CD4-positive, alpha-beta T cell treated with Interleukin-17A for 1 hour (primary cell): ENCODE measurements at places on chromosomes 2 and 18.

GRCh38 chr2:48189552-48190228, 283.4 kb upstream of the FBXO11 start:
- no peak for DNase-seq

GRCh38 chr2:84285056-84285747, 173.9 kb downstream of the SUCLG1 start:
- DNase-seq, result no peak

GRCh38 chr2:9373047-9373446, 50.3 kb downstream of the ITGB1BP1 start:
- DNase-seq, result no peak

GRCh38 chr2:43774617-43775016, 778 bp downstream of the DYNC2LI1 start:
- DNase-seq, result no peak

- no peak for DNase-seq
These were observed 18.7 kb downstream of the SMIM21 start for GRCh38 chr18:75408554-75409506.

DNA sequence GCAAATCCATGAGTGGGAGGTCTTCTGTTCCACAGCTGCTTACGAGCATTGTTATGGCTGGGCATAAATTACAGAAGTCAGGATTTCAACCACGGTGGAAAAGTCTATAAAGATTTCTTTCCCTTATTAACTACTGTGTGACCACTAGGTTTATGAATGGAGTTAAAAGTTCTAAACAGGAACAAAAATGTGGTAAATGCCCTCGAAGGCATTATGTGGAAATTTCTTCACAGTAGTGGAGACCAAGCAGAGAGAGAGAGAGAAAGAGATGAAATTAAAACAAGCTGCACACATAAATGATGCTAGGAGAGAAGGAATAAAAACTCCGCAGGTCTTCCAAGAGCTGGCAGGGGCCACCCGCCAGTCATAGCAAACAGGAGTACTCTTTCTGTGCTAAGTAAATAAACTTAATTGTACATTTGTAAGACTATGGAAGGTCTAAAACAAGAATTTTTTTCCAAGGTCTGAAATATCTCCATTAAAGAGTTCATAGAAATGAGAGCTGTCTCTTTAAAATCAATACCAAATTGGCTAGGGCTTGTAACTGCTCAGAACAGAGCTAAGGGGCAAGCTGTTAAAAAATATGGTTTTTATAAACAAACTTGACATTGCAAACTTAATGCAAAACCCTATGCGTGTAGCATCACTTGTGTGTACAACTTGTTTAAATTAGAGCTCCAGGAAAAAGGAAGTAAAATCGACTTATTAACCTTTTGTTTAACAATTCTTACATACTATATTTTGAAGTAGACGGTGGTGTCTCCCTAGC, 438.2 kb downstream of the MEIS1 start:
- DNase-seq, result no peak

DNA sequence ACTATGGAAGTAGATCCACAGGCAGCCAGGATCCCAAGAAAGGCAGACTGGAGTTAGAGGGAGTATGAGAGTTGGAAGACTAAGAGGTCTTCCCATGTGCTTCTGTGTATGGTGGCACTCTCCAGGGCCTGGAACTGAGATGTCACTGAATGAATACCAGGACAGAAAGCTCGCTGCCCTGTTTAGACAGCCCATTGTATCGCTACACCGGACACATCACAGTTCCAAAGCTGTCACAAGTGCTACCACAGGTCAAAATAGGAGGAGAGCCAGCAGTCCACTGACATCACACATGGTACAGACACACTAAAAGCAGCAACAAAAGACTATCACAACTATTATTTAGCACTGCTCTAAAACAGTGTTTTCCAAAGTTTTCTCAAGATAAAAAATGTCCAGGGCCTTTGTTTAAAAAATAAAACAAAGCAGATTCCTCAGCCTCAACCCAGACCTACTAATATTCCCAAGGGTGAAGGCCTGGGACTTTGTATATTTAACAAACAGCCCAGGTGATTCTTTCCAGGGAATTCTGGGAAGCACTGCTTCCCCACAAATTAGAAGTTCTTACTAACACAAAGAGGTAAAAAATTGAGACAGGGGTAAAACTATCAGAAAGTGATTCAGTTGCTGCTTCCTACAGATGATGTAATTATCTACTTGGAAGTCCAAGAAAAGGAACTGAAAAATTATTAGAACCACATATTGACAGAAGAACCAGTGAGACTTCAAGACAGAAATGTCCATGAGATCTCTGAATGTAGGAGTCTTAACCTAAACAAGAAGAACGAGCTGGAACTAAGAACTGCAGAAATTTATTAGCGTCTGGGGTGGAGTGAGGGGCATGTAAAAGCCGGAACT, 116.0 kb downstream of the DTNB start:
- DNase-seq, result no peak

DNA sequence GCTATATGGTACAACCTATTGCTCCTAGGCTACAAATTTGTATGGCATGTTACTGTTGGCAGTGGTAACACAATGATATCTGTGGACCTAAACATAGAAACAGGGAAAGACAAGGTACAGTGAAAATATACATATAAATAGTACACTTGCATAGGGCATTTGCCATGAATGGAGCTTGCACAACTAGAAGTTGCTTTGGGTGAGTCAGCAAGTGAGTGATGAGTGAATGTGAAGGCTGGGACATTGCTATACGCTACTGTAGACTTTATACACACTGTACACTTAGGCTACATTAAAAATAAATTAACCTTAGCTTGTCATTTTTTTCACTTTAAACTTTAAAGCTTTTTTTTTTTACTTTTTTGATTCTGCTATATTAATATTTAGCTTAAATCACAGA, 500.0 kb upstream of the SETBP1 start:
- no peak for DNase-seq

GRCh38 chr2:25227576-25227975, 59.2 kb upstream of the POMC start:
- no peak for DNase-seq

DNA sequence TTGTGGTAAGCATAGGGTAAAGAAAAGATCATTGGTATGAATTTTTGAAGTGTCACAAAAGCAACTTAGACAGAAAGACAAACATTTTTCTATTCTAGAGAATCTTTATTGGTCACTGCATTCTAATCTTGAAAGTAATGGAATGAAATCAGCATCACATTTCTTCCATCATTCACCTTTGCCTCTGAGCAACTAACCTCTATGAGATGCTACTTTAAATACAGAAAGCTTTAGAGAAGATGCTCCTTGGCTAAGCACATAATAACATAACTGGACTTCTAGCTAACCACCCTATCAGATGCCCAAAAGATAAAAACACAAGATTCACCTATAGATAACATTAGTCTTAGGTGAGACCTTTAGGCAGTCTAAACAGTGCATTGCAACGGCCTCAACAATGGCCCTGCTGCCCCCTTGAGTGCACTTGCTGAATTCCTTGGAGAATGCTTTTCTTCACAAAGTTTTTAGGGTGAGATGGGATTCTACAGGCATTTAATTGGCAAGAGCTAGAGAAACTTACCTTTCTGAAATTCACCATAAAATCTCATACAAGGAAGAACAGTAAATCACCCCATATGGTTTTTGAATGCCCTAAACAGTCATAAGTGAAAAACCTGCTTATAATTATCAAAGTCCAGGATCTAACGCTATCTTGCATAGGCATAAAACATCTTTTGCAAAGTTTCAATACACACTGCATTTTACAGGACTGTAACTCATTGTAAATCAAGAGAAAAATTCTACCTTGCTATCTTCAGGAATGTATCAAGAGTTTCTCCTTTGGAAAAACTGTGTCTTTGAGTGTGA, 791.3 kb upstream of the CHAC2 start:
- no peak for DNase-seq

DNA sequence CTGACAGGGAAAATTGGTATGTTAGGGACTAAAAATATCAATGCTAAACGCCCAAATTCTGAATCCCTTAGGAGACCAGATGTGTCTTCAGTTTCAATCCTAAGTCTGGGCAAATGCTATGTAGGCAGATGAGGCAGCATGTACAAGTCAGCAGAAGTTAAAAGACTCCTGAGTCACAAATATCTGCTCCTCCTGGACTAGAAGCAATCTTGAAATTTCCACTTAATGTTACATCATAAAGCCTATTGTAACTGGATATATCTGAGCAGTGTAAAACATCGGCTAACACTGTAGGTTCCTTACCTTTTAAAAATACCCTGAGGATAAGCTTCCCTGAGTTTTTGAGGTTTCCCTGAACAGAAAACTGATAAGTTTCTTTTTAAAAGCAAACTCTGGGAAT, 1087.6 kb upstream of the PIK3C3 start:
- no peak for DNase-seq

- DNase-seq, result peak; percentile 58
These were observed 2.3 kb downstream of the EGR4 start for GRCh38 chr2:73291093-73291460.

DNA sequence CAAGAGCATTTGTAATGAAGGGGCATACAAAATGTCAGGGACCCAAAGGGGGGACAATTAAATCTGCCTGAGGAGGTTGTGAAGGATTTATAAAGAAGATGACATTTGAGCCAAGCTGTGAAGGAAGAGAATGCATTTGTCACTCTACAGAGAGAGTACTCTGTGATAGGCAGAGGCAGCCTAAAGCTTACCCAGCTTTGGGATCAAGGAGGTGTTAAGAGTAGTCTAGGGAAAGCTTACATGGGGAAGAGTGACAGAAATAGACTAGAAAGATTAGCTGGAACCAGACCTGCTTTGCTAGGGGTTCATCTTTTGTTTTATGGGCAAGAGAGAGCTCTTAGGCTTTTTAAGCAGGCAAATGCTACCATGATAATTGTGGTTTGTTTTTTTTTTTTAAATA, 169.1 kb upstream of the CYP26B1 start:
- DNase-seq, result no peak

GRCh38 chr2:151289972-151290866, 751 bp upstream of the NMI start:
- no peak for DNase-seq

- no peak for DNase-seq
These were observed 47.0 kb upstream of the ST3GAL5 start for GRCh38 chr2:85935746-85936208.

- DNase-seq, result no peak
These were observed 401.6 kb upstream of the TNP1 start for GRCh38 chr2:217261452-217261851.

- DNase-seq, result no peak
These were observed 18.5 kb downstream of the DHRS9 start for GRCh38 chr2:169087757-169088379.

GRCh38 chr2:137117385-137117784, 352.0 kb downstream of the THSD7B start:
- no peak for DNase-seq

DNA sequence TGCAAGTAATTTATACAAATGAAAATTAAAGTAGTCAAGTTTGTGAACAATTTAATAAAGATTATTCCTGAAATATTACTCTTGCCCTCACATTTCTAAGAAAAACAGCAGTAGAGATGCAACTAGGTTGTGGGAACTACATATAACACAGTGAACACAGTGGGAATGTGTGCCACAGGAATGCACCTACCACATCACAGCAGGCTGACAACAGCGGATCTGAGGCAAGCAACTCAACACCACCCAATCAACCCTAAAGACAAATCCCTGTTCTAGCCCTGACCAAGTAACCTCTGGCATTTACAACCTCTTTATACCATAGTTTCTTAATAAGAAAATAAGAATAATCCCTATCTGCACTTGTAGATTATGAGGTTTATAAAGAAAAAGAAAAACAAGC, 23.4 kb downstream of the MBOAT2 start:
- no peak for DNase-seq

- DNase-seq, result peak; percentile 71
These were observed 20.2 kb downstream of the INPP4A start for GRCh38 chr2:98464772-98465310.

DNA sequence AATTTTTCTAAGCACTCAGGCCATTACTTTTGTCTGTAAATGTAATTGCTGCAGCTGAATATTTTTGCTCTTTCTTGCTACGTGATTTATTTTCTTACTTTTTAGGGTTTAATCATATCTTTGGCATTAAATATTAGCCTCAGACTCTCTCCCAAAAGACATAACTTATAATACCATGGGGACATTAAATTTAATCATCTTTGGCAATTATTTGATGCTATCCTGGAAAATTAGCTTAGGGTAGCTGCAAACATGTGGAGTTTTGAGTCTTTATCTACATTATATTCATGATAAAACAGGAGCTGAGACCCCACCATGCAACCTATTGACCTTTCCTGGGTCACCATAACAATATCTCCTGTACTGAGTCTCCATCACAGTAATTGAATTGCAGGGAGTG, 59.1 kb upstream of the EDAR start:
- no peak for DNase-seq

DNA sequence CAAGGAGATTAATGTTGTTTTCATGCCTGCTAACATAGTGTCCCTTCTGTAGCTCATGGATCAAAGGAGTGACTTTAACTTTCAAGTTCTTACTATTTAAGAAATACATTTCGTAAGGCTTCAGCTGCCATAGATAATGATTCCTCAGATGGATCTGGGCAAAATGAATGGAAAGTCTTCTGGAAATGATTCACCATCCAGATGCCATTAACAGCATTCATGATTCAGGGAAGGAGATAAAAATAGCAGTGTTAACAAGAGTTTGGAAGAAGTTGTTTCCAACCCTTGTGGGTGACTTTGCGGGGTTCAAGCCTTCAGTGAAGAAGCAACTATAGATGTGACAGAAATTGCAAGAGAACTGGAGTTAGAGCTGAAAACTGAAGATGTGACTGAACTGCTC, 17.0 kb downstream of the VRK2 start:
- DNase-seq, result no peak

GRCh38 chr2:194232600-194232999, 1424.4 kb upstream of the SLC39A10 start:
- no peak for DNase-seq

- DNase-seq, result no peak
These were observed 202.2 kb downstream of the CDH20 start for GRCh38 chr18:61535401-61535800.

DNA sequence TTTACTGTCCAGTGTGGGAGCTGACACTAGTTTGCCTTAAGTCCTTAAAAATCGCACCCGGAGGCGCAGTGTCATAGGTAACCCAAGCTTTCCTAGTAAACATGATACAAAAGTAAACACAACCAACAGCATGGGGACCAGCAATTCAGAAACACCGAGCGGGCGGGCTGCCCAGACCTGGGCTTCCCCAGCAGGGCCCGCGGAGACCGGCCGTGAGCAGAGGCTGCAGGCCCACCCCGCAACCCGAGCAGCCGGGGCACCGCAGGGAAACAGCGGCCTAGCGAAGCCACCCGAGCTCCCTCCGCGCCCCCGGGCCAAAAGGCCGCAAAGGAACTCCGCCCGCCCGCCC, 296 bp downstream of the TTC21B start:
- DNase-seq, result no peak

DNA sequence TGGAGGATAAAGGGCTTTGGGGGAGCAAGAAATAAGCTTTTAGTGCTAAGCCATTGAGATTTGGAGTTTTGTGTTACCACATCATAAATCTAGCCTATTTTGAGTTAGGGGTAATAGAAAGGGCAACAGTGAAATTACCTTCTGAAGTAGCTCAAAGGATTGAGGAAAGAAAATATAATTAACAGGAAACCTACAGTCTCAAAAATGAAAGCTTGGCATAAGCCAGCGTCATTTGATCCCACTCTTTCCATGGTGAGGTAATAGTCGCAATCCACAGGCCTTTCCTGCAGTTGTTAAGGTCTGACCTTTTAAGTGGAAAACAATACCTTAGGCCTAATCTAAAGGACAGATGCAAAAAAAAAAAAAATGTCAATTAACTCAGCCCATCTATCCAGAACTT, 182.7 kb downstream of the UXS1 start:
- no peak for DNase-seq
